ENCODE measurements at places on chromosomes 7 and 10. TPM values are rescaled to one million over a fixed set of nuclear protein-coding genes. Genes with fewer than 3 reads are reported as not detected.

- no peak for DNase-seq
These were observed 22.4 kb upstream of the ODAD2 start for GRCh38 chr10:28020993-28021982.

DNA sequence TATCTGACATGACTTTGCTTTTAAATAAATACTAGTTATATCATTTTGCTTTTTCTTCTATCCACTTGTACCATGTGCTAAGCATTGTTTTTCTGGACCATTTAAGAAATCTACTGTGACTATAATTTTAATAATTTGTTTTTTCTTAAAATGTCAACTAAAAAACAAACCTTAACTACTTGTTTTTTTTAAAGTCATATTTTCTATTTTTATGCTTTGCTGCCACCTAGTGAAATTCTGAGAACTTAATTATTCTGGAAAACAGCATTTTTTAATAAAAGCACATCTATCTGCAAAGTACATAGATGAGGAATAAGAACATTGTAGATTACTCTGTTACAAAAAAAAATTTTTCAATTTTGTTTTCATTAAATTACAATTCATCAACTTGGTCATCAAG lies 47.4 kb downstream of the ORC5 start:
- peak; percentile 26 for DNase-seq

DNA sequence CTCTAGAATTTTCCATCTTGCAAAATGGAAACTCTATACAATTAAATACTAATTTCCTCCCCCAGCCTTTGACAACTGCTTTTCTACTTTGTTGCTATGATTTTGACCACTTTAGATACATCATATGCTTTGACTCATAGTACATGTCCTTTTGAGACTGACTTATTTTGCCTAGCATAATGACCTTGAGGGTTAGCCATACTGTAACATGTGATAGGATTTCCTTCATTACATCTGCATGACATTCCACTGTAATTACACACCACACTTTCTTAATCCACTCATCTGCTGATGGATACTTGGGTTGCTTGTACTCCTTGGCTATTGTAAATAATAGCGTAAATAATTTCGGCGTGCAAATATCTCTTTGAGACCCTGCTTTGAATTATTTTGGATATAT lies 127.7 kb downstream of the JAZF1 start:
- DNase-seq = no peak

The IFIT3 gene
- total RNA-seq = 20.1 TPM

GRCh38 chr10:15652117-15652516 lies 67.6 kb downstream of the ITGA8 start:
- DNase-seq = no peak

The C10orf53 gene
- total RNA-seq = not detected

GRCh38 chr10:117993166-117993565 lies 53.6 kb downstream of the RAB11FIP2 start:
- no peak for DNase-seq

DNA sequence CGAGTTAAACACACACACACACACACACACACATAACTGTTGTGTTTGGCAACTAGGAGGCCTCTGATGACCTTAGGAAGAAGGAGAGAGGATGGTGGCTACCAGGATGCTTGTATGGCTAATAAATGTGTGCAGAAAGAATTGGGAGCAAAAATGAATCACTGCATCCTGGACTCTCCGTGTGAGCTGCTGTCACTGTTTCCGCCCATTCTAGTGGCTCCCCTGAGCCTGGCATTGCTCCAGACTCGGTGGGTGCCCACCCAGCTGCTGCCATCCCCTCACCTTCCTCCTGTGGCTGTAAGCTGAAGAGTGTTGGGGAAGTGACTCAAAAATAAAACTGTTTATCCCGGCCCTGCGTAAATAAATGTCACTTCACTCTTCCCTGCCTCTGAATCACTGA lies 149.5 kb upstream of the MINDY3 start:
- no peak for DNase-seq

The PRR15 gene
- 21.2 TPM for total RNA-seq
